ENCODE measurements at places on chromosomes 11 and 22.

DNA sequence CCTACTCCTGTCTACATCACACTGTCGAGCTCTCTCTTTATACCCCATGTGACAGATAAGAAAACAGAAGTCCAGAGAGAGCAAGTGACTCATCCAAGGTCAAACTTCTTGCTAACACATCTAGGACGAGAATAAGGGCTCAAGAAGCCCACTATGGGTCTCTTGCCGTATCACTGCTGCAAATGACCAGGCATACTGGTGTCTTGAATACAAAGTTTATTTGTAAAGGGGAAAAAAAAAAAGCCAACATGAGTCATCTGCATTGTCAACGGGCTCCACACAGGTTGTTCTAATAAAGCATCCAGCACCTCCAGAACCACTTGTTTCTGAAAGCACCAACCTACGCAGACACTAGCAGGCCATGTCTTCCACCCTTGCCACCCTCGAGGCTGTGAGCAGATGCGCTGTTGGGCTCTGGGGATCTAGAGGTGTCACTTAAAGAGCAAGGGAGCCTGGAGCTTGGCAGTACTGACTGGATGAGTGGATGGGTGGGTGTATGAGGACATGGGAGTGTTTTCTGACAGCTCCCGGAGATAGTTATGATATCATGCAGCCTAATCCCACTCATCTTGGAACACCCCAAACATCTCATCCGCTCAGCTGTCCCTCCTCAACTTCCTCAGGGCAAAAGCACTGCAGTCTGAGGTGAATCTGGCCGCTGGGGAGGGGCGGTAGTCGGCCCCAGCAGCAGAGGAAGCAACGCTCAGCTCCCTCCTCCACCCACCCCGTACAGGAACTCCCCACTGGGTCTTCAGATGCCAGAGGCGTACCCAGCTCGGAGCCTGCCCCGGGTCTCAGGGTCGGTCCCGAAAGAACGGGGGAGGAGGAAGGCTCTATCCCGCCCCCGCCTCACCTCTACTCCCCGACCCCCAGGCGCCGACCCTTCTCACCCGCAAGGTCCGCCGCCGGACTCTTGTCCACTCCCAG, 1.0 kb downstream of the SMCO4 start:
- no peak for DNase-seq

- no peak for DNase-seq
Observed at GRCh38 chr22:19884954-19885751, 30.5 kb upstream of the GNB1L start.

- no peak for DNase-seq
Observed at GRCh38 chr22:42649246-42650099, at the start of gene CYB5R3. TSS of gene CYB5R3 (minus strand) at chr22:42649392. CDS start at chr22:42649315, 77 bp downstream.

DNA sequence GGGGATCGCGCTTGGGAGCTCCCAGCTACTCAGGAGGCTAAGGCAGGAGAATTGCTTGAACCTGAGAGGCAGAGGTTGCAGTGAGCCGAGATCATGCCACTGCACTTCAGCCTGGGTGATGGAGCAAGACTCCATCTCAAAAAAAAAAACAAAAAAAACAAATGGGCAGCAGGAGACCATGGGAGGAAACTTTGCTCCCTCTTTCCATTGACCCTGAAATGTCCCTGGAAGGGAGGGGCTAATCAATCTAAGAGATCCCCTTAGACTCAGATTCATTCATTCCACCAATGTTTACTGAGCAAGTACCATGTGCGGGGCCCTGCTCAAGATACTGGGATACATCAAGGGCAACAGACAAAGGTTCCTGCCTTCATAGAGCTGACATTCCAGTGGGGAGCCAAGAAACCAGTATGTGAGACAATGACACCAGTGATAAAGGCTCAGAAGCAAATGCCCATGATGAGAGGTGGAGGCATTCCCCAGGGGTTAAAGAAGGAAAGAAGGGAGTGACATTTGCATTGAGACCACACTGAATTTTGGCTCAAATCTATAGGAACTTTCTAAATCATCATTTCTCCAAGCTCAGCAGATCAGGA, 37.7 kb upstream of the TFIP11 start:
- DNase-seq = no peak

DNA sequence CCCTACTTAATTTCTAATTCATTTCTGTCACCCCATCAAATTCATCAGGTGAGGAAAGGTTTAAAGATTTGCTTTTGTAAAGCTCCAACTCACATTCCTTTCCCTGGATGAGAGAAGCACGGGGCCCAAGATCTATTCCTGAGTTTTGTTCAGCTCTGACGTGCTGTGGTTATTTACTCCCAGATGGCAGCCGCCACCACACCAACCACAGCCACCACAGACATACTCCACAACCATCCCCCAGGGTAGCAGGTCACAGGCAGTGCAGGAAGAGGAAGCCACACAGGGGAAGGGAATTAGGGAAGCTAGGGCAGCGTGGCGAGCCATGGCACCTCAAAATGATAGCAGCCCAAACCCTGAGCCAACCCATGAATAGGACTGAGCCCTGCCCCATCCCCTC, 63.5 kb upstream of the CSNK2A3 start:
- DNase-seq = no peak

- no peak for DNase-seq
Observed at GRCh38 chr11:18313965-18314763, 7.8 kb downstream of the HPS5 start.

GRCh38 chr11:38438091-38438490, 1840.1 kb upstream of the RAG2 start:
- DNase-seq = no peak

DNA sequence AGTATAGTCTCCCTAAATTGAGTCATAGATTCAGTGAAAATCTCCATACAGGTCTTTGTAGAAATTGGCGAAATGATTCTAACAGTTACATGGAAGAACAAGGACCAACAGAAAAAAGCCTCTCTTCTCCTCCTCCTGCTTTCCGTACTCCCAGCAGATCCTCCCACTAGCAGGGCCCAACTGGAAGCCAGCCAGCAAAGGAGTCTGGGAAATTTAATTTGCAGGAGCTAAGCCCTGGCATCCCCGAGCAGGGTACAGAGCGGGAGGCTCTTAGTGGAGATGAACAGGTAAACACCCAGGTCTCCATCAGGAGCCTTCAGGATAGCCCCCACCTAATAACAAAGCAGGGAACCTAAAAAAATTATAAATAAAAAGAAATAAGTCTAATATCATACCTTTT, 1473.8 kb downstream of the TBC1D22A start:
- DNase-seq = no peak

DNA sequence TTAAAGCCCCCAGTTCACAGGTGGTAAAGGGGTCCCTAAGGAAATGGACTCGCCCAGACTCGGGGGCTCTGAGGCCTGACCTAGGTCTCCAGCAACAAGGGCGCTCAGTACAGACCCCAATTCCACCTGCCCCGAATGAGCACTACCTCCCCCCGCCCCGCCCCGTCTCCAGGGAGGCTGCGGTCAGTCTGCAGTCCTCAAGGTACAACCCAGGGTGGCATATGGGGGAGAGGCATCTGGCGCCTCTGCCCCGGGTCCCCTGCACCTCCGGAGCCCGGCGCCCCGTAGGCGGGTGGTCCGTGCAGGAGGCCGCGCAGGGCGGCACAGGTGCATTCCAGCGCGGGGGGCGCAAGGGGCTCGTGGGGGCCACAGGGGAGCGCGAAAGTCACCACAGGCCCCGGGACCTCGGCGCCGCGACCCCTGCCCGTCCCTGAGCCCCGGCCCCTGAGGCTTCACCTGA, 361 bp downstream of the CTSD start:
- no peak for DNase-seq

- no peak for DNase-seq
Observed at GRCh38 chr11:77821349-77821851, 456 bp downstream of the AAMDC start.

DNA sequence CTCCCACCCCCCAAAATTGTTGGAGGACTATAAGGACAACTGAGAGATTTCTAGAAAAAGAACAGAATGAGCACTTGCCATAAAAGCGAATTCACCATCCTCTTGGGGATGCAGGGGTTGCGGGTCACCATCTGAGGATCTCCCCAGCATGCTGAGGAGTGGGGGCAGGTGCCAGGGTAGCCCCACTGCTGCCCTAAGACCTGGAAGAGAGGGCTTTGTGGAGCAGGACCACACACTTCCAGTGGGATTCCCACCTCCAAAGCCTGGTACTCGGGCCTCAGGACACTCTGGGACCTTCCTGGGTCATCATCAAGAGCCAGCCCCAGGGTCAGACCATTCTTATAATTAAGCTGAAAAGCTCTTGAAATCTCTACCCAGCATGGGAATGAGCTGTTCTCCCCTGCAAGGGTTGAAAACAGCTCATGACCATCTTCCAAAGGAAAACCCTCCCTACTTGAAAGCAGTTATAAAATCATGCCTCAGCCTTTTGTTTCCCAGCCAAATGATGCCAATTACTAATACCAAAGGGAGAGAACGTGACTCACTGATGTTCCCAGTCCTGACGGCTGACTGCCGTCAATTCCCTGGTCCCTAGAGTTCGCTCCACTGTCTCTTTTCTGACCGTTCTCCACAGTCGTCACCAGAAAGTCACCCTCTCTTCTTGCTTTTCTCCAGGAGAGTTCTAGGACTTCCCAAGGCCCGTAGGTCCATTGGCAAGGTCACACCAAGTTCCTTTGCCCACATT, 76.8 kb upstream of the CREB3L1 start:
- no peak for DNase-seq

GRCh38 chr11:7533199-7534041, 19.6 kb downstream of the PPFIBP2 start:
- DNase-seq = peak; percentile 61

DNA sequence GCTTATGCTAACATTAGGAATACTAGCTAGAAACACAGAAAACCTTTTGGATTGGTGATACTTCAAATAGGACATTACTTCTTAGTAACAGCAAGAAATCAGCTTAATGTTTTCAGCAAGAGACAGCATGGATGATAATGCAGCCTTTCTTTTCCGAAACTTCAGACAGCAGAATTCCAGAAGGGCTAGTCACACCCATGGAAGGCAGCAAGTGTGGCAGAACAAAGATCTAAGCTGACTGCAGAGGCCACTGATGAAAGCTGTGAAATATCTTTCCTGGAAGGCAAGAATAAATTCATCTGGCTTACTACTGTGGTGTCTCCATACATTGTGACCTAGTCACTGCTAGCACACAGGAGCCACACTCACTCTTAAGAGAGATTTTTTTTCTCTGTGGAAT, 100.3 kb downstream of the CCDC83 start:
- no peak for DNase-seq

DNA sequence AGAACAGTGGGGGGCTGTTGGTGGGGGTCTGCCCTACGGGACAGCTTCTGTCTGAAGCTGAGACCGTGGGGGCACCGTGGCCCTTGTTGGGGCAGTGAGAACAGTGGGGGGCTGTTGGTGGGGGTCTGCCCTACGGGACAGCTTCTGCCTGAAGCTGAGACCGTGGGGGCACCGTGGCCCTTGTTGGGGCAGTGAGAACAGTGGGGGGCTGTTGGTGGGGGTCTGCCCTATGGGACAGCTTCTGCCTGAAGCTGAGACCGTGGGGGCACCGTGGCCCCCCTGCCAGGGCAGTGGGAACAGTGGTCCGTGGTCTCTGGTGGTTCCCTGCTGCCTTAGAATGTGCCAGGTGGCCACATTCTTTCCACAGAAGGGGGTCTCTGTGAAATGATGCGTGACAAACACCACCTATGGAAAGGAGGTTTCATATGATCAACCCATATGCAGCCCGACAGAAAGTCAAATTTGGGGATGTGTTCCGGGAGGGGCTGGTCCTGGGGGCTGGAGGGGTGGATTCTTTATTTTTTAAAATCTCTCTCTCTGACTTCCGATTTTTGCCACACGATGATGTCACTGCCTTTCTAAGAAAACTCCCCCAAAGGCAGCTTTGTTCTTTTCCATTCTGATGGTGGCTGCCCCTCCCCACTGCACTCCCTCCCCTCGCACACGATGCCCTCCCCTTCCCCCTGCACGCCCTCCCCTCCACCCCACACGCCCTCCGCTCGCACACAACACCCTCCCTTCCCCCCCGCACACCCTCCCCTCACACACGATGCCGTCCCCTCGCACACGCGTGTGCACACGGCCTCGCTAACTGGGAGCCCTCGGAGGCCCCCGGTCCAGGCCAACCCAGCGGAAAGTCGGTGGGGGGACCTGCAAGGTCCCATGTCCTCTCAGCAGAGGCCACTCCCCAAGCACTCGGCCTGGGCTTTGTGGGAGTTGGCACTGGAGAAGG, 1186.5 kb downstream of the BRD1 start:
- DNase-seq = no peak

DNA sequence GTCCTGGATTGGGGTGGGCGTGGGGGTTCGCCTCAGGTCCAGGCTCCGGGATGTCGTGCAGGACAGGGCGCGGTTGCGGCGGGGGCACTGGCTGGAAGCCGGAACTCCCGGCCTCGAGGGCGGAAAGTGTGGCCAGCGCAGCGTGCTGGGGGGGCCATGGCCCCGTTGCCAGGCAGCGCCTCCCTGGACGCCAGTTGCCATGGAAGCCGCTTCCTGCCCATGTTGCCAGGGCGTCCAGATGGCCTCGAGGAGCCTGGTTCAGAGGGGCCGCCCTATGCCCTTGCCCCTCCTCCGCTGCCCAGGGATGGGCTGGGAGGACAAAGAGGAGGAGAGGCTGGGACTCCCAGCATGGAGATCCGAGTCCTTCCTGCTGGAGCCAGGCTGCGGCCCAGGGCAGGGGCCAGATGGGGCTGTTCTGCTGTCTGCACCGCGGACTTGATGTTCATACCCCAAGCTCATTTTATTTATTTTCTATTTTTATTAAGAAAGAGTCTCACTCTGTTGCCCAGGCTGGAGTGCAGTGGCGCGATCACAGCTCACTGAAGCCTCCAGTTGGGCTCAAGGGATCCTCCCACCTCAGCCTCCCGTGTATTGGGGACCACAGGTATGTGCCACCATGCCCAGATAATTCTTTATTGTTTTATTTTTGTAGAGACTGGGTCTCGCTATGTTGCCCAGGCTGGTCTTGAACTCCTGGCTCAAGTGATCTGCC, 4.6 kb upstream of the CCDC188 start:
- no peak for DNase-seq

DNA sequence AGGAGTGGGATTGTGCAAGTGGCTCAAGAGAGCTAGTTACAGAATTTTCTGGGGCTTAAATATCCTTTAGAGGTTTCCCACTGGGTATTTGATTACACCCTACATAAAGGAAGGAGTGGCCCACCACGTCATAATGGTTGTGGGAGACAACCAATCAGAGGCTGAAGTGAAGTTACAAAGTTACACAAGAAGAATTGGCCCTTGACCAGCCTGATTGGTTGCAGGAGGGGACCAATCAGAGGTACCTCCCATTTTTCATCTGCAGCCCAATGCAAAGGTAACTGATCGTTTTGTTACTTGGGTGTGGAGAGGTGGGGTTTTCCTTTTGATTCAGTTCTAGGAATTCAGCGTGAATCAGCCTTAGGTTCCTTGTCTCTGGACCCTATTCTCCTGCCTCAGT, 430.5 kb upstream of the FAT3 start:
- no peak for DNase-seq

- DNase-seq = no peak
Observed at GRCh38 chr11:60830478-60831142, 11.3 kb upstream of the CCDC86 start.

- DNase-seq = no peak
Observed at GRCh38 chr11:8744423-8744822, 61.8 kb downstream of the RPL27A start.

DNA sequence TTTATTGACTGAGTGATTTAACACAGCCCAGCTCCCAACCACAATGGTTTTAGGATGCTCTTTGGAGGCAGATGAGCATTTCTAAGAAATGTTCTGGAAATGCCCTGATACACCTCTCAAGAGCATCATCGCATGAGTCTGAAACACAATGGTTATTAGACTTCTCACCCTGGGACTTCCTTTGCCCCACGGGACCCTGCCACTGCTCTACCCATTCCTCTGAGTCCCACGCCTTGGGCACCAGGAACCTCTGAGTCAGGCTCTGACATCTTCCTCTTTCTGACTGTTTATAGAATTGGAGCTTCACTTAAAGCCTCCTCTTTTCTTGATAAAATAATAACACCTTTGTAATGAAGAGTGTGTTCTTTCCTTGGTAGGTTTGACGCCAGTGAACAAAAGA, 85.6 kb upstream of the PARVA start:
- no peak for DNase-seq

Data from LNCaP clone FGC (cell line).